ENCODE measurements at places on chromosomes 13 and 19.

DNA sequence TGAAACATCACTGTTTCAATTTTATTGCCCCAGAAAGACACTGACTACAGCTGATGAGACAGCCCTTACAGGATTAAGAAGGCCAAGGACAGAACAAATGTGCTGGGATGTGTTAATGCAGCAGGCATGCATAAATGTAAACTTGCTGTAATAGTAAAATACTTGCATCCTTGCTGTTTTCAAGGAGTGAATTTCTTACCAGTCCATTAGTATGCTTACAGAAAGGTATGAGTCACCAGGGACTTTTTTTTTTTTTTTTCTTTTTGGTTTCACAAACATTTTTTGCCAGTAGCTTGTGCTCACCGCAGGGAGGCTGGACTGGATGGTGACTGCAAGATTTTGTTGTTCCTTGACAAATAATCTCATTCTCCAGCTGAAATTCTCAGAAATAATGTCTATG, 55.1 kb downstream of the GPR180 start:
- no peak for DNase-seq

DNA sequence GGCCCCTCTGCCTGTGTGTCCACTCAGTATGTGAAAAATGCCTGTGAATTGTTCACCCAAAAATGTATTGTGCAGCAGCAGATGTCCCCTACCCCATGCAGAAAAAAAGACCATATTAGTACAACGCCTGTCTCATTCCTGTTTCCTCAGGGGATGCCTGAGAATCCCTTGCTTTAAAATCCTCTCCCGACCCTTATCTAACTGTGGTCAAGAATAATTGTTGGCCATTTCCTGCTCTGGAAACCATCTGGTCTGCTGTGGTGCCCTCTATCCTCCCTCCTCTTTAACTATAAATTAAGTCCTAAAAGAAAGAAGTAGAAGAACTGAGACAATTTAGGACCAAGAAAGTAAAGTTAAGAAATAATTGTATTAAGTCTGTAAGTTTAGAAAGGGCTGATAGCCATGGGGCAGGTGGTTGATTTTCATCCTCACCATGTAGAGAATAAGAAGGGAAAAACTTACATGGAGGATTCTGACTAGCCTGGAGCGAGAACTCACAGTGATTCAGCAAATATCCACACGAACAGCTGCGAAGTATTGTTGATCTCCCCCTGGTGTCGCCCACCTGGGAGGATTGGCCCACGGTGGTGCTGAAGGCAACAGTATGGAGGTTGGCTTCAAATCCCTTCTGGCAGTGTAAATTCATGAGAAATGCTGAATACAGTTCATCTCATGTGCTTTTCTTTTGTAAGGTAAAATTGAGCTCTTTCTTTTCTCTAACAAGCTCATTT, 85.6 kb downstream of the COL4A2 start:
- DNase-seq = no peak

DNA sequence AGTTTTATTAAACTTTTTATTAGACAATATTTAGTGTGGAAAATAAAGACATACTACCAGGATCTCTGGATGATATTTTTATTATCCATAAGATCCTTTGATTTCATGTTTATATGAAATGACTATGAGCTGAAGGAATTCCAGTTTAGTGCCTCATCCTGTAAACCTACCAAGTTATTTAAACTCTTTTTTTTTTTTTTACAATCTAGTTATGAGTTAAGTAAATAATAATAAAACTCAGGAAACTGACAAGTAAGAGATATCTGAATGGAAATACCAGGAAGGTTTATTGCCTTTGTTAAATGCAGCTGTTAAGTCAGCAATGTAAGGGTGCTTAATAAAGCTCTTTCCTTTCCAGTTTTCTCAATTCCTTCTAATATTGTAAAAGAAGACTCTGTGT, 53.9 kb downstream of the RXFP2 start:
- DNase-seq = no peak

GRCh38 chr13:29081036-29081435, 260.9 kb downstream of the MTUS2 start:
- peak; percentile 12 for DNase-seq

- DNase-seq = no peak
These were observed 531.3 kb downstream of the RFC3 start for GRCh38 chr13:34349091-34349722.

GRCh38 chr13:48531416-48532255, 1.2 kb downstream of the RCBTB2 start:
- peak; percentile 15 for DNase-seq

DNA sequence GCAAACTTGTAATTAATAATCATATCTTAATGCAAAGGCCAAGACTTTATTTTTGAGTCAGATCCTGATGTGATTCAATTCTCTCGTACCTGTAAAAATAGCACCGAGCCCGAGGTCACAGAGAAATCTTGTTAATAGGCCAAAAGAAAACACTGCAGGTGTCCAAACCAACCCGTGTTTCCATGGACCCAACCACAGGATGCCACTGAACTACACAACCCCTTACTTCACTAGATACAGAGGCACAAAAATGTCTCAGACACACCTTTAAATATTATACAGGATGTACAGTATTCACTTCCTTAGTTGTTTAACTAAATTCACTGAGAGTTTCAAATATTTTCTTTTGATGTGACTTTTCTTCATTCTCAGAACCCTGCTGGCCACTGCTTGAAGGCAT, 530.9 kb downstream of the MYO16 start:
- no peak for DNase-seq

DNA sequence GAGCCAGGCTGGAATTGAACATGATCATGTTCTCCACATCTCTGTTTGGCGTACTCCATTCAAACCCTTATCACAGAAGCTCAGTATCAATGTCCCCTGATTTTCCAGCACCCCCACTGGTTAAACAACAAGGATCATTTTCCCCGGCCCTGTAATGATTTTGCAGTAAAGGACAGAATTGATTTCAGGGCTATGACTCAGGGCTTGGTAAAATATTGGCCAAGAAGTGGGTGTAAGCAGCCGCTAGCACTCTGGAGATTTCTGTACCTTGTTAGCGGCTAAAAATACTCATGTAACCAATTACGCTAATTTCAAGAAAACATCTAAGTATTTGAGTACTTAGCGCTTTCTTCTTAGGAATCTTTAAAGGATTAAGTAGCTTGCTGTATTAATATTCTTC, 69.5 kb upstream of the FNDC3A start:
- no peak for DNase-seq

Data from activated effector memory CD4-positive, alpha-beta T cell treated with Interleukin-2 at 50 U/mL for 16 hours (primary cell).